ENCODE measurements at places on chromosomes 2 and 18. TPM values are rescaled to one million over a fixed set of nuclear protein-coding genes. Genes with fewer than 3 reads are reported as not detected.

Gene STAT4
- 3.9 TPM for polyA plus RNA-seq

Gene C2orf80
- polyA plus RNA-seq = not detected

Gene AGXT
- 0.80 TPM for polyA plus RNA-seq

Gene VWA3B
- not detected for polyA plus RNA-seq

Gene NCKAP1
- polyA plus RNA-seq = 41.5 TPM

Gene MAP4K3
- 5.2 TPM for polyA plus RNA-seq

Gene SLC5A7
- 0.11 TPM for polyA plus RNA-seq

Gene TDRD15
- polyA plus RNA-seq = not detected

Gene KRTCAP3
- 6.1 TPM for polyA plus RNA-seq

Gene TIMM21
- 12.1 TPM for polyA plus RNA-seq

Gene ACMSD
- not detected for polyA plus RNA-seq

Gene SETBP1
- 2.7 TPM for polyA plus RNA-seq

Gene LDLRAD4
- 3.7 TPM for polyA plus RNA-seq

Gene KCNG3
- polyA plus RNA-seq = not detected

Gene TMEFF2
- polyA plus RNA-seq = 0.03 TPM

Gene C1QL2
- polyA plus RNA-seq = not detected

Gene NCK2
- polyA plus RNA-seq = 26.6 TPM

Gene FIGN
- polyA plus RNA-seq = 1.7 TPM

Gene SULT1C4
- polyA plus RNA-seq = 3.3 TPM

Gene CPSF3
- polyA plus RNA-seq = 7.3 TPM

Gene PTMA
- 1,426 TPM for polyA plus RNA-seq

Gene CD226
- 0.88 TPM for polyA plus RNA-seq

Gene IL1RL1
- polyA plus RNA-seq = 28.8 TPM

Gene SH2D6
- not detected for polyA plus RNA-seq

Gene PAX3
- not detected for polyA plus RNA-seq

Gene SLC20A1
- polyA plus RNA-seq = 31.3 TPM

Gene GLI2
- polyA plus RNA-seq = 0.09 TPM

Gene SFTPB
- 1.7 TPM for polyA plus RNA-seq

Gene ELP2
- polyA plus RNA-seq = 40.0 TPM

Gene TTN
- 0.18 TPM for polyA plus RNA-seq

Gene LYPD6B
- polyA plus RNA-seq = not detected

Gene OSR1
- polyA plus RNA-seq = 24.6 TPM

Gene EPHA4
- polyA plus RNA-seq = 10.1 TPM

Gene CELF4
- polyA plus RNA-seq = 0.67 TPM

Gene STPG4
- polyA plus RNA-seq = 0.06 TPM

Gene KLF11
- polyA plus RNA-seq = 13.1 TPM

Gene KIF5C
- 1.7 TPM for polyA plus RNA-seq

Gene COL3A1
- 262 TPM for polyA plus RNA-seq

Gene DLX2
- polyA plus RNA-seq = not detected

Gene GDF7
- 0.02 TPM for polyA plus RNA-seq

Gene MAP3K19
- polyA plus RNA-seq = not detected

Gene LTBP1
- 8.8 TPM for polyA plus RNA-seq

Gene FAM228B
- 3.1 TPM for polyA plus RNA-seq

Gene CDC42EP3
- polyA plus RNA-seq = 13.2 TPM

Gene UGT1A8
- polyA plus RNA-seq = not detected

Gene NOSTRIN
- polyA plus RNA-seq = 15.0 TPM

Data from adipose tissue (tissue), 3 donors.